Stimulated activated CD8-positive, alpha-beta memory T cell treated with anti-CD3 and anti-CD28 coated beads, Interleukin-7, amount 100 ng/mL, for 24 hours (primary cell): ENCODE measurements at places on chromosomes 16 and 17.

GRCh38 chr16:22358000-22358399 lies 16.4 kb downstream of the CDR2 start:
- DNase-seq, result no peak

- no peak for DNase-seq
Observed at GRCh38 chr16:72909196-72909595, 138.7 kb downstream of the ZFHX3 start.

DNA sequence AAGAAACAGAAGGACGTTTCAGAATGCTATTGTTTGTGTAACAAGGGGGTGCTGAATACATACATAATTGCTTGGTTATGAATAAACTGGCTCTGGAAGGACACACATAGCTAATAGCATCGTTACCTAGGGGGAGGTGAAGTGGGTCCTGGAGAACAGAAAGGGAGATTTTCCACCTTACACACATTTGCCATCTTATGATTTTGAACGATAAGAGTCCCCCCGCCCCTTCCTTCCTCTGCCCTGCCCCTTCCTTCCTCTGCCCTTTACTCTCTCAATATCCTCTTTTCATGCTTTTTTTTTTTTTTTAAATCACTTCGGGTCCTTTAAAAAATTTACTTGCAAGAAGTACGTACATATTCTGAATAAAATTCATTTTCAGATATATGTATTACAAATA lies 902 bp upstream of the DHRS7B start:
- DNase-seq, result no peak

GRCh38 chr16:16118337-16118736 lies 105.0 kb downstream of the ABCC6 start:
- no peak for DNase-seq

DNA sequence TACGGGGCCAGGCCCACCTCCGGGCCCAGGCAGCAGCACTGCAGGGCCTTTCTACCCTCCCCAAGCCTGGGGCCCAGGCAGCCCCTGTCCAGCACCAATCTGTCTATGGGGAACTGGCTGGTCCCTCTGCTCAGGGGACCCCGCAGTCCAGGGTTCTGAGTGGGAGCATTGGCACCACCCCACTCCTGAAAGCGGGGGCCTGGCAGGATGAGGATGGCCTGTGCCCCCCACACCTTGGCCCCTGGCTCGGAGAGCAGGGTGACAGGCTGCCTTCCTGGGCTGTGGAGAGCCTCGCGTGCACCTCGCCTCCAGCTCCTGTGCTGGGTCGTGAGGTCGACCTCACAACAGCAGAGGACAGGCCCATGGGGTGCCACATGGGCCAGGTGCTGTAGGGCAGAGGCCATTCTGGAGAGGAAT lies 1.4 kb downstream of the NPB start:
- no peak for DNase-seq

DNA sequence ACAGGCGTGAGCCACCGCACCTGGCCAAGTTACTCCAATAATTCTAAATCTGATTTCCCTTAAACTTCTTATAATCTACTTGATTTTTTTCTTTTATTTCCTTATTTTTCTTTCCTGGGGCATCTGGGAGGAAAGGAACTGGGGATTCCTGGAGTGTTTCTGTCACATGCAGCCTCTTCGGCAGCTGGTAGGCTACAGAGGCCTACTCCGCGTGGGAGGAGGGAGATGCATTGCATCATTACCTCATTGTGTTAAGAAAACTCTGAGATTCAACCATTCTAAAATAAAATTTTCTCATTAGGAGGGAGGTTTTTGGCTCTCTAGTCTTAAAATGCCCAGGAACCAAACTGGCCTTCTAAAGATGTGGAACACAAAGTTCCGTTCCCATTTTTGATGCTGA lies 64.0 kb downstream of the SOX9 start:
- DNase-seq, result no peak

DNA sequence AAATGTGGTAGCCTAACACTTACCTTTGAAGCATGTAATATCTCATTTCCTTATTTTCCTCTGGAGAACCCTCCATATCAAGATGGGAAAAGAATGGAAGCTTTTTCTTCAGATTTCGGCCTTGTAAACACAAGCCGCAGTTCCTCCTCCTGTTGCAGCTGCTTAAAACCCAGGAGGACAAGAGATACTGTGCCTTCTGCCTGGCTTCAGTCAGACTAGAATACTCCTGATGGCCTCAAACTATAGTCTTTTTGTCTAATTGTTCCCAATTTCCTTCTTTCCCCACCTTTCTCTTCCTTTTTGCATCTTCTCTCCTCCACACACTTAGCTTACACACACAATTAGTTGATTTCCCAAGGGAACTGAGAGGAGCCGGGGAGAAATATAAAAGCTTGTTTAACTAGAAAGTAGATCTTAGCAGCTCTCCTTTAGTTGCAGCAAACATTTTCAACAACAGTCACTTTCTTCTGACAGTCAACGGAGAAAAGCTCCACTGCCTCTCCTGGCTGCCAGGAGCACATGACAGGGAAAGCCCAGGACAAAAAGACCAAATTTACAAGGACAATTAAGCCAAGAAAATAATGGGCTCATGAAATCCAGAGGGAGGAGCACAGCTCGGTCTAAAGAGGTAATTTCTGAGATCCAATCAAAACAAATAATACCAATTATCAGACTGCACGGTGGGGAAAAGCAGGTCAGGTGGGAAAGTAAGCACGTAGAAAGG lies 76.4 kb upstream of the C17orf78 start:
- DNase-seq, result no peak

DNA sequence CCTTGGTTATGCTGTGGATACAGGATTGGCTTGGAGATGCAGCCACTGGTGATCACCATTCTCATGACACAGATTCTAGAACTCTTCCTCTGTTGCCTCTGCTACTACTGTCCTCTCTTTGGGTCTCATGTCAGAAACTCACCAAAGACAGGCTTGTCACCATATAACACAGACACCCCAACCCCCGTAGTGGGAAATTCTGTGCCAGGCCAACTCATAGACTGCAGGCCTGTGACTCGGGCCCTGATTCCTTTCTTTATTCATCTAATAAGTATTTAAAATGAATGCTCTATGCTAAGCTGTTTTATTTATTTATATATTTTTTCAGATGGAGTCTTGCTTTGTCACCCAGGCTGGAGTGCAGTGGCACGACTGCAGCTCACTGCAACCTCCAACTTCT lies 9.5 kb downstream of the CYB5D2 start:
- DNase-seq, result no peak

- no peak for DNase-seq
Observed at GRCh38 chr17:9266031-9266680, 244.8 kb downstream of the NTN1 start.
